ENCODE measurements at places on chromosomes 7 and 10.

DNA sequence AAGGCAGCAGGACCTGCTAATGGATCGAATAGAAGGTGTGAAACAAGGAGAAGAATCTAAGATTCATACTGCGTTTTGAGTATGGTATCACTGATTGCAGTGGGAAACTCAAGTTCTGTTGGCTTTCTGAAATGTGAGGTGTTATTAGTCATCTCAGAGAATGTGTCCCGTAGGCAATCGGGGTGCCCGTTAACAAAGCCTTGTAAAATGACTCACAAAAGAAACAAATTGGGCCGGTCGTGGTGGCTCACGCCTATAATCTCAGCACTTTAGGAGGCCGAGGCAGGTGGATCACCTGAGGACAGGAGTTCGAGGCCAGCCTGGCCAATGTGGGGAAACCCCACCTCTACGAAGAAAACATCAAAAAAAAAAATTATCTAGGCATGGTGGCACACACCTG lies 118.2 kb upstream of the C7orf33 start:
- no peak for DNase-seq

GRCh38 chr10:113469796-113470195 lies 83.1 kb upstream of the HABP2 start:
- no peak for DNase-seq

- DNase-seq = no peak
These were observed 649.6 kb downstream of the TNS3 start for GRCh38 chr7:46932306-46932675.

DNA sequence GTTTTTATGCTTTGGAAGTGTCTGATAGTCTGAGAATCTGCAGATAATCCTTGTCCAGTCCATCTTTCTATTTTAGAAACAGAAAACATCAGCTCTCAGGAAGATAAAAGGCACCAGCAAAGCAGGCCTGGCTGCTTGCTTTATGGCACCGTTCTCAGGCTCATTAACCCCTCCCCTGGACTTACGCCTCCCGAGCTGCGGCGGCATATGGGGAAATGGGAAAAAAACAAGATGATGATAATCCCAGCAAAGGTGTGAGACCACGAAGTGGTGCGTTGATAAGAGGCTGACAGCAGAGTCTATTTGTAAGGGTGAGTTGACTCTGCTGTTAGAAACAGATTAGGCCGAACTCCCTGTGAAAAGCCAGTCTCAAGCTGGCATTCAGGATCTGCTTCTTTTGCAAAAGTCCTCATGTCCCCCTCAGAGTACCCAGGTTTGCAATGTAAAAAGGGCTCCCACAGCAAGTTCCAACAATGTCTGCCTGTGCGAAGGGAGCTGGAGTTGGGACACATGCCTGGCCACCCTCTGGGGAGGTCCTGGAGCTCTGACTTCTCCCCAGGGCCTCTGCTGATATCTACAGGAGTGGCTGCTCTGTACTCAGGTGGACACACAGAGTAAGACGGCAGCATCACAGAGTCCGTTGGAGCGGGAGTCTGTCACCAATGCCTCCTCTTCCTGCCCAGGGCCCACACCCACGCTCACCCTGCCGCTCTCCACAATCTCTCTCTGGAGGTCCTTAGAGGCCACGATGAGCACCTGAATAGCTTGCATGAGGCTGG lies 54.3 kb downstream of the SPDYE5 start:
- no peak for DNase-seq

- no peak for DNase-seq
These were observed 32.0 kb downstream of the ADAP1 start for GRCh38 chr7:922334-923107.

GRCh38 chr7:128203047-128203491 lies 38.0 kb upstream of the LEP start:
- DNase-seq = no peak

DNA sequence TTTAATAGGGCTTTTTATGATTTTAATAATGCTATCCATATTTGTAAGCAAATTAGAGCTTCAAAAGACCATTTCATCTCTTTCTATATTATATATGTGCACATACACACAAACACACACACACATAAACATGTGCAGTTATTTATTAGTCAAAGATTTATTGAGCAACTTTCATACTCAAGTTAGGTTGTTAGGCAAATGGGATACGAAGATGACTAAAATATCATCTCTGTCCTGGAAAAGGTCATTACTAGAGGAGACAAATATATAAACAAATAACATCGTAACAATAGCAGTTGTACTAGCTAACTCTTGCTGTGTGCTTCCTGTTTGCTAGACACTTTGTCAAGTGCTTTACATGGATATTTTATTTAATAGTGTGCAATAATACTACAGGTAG lies 307.9 kb downstream of the SNX13 start:
- DNase-seq = no peak

DNA sequence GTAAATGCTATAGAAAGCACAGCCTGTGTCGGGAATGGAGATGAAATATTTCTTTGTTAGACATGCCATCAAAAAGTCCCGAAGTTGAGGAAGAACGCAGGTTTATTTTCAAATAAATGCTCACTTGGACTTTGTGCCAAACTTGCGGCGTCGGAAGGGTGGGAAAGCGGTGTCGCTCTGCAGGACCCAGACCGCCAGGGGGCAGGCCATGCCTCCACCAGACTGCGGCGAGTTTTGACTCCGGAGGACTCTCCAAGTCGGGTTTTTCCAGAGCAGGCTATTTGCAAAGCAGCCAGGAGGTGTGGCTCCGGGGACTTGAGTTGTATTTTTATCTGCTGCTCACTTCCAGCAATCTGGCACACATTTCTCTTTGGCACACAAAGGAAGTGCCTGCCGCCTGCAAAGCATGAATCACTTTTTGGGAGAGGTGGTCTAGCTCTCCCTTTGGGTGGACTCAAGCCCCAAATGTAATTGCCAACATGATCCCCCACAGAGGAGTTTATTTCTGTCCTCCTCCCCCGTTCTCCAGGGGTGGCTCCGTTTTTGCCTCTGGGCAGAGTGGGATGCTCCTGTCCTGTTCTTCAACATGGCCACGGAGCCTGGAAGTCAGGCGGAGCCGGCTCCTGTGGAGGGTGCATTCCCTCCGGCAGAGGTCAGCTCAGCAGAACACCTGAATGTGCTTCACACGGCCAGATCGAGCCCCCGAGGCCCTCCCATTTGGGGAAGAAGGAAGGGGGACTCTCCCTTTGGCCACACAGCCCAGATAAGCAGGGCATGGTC lies 82.3 kb upstream of the GPR26 start:
- DNase-seq = peak; percentile 80

DNA sequence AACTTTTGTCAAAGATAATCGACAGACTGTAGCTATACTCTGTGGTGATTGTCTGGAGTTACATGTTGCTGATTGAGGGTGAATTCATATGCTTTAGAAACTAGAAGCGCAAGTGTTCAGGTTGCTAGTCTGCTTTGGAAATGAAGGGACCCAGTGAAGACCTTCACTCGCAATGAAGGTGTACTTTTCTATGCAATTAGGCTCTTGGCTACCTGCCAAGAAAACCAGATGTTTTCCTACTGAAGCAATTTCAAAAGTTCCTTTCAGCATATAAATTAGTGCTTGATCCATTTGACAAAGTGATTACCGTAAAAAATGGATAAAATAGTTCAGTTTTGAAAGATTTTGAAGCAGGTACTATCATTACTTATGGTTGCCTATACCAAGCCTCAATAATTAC lies 10.0 kb upstream of the STK31 start:
- DNase-seq = no peak

DNA sequence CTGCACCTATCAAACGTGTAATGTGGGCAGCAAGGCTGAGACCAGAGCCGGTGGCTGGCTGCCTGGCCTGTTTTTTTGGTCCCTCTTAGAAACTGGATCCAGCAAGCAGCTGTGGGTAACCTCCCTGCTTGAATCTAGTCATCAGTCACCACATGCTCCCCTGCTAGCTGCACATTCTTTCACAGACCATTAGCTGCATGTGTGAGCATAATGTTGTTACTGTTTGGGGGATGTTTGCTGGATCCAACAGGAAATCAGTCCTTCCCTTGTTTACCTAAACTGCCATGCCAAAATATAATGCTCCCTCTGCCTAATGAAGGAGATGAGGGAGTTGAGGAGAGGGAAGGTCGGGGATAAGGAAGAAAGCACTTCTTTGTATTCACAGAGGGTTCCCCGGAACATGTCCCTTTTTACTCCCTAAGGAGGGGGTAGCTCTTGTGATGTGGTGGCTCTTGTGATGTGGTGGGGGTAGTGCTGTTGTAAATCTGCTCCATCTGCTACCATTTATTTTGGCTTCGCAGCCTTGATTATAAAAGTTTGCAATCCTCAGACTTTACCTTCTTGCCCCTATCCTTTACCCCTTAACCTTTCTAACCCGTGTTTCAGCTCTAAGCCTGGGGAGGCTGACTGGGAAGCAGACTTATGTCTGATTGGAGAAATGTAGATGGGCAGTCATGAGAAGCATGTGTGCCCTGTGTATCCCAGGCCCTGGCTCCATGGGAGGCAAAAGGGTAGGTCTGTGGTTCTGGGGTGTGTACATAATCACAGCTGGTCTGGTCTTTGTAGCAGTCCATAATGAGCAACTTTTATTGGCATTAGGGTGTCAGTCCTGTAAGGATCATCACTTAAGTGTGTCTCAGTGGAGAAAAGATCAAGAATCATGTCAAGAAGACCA lies 20.8 kb downstream of the LOXL4 start:
- DNase-seq = peak; percentile 56

- peak; percentile 92 for DNase-seq
These were observed 97.9 kb downstream of the WDR11 start for GRCh38 chr10:120948889-120949608.

GRCh38 chr10:53003094-53003493 lies 230.5 kb upstream of the MBL2 start:
- DNase-seq = no peak

DNA sequence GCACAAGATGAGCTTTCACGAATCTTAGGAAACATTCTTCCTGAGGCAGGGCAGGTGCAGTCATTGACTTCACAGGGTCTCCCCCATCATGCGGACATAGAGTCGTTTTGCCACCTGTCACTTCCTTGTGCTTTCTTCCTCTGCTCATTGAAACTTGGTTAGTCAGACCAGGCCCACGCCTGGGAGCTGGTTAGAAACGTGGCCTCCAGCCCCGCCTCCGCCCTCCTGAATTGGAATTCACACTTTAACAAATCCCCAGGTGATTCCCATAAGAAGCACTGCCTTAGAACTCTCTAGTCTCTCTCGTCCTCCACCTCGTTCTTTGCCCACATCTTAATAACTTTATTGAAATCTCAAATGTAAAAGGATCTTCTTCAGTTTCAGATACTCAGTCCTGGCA lies 265.5 kb upstream of the FZD8 start:
- DNase-seq = no peak

DNA sequence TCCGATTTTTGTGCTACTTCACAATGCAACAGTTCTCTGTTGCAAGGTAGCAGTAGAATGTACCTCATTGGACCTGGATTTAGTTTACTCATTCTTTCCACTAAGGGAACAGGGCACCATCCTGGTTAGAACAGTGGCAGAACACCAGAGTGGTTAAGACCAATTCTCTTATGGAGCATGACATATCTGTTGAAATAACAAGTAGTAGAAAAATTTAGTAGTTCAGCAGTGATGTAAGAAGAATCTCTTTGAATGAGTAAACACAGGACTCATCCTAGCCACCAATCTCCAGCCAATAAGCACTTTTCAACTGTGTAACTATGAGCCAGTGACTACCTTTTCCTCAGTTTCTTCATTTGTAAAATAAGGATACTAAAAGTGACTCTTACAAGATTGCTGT lies 2.4 kb downstream of the ANKRD22 start:
- DNase-seq = no peak

DNA sequence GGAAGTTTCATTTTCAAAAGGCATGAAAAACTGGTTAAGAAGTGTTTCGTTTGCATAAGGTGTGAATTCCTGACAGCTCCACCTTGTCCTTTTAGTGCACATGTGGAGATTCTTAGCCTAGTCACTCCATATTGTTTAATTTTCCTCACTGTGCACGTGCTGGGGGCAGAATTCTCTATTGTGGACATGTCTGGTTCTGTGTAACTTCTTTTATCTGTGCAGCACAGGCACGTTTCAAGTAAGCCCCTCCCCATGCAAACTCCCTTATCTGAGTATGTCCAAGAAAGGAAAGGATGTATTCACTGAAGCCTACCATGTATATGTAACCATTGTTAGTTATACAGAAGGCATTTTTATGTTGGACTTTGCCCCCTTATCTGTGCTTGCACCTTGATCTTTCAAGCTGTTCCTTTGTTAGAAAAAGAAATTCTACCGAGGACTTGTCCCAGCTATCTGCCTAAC lies 1346.3 kb downstream of the REEP3 start:
- no peak for DNase-seq

- DNase-seq = no peak
These were observed 76.5 kb downstream of the INSYN2A start for GRCh38 chr10:127119936-127120335.

- DNase-seq = no peak
These were observed 1.7 kb downstream of the LRRN3 start for GRCh38 chr7:111092406-111093236.

- DNase-seq = no peak
These were observed 12.5 kb downstream of the CYP17A1 start for GRCh38 chr10:102824664-102825063.

- no peak for DNase-seq
These were observed 20.4 kb upstream of the LMTK2 start for GRCh38 chr7:98086281-98086718.
